ENCODE measurements at places on chromosomes 7 and 10. TPM values are rescaled to one million over a fixed set of nuclear protein-coding genes. Genes with fewer than 3 reads are reported as not detected.
A peak's percentile ranks its signal among the peaks of the same experiment; 100 is the strongest.

- DNase-seq, result no peak
Measured at GRCh38 chr7:130458257-130458656, 17.4 kb upstream of the CEP41 start.

CNTNAP2 gene
- not detected for total RNA-seq

- DNase-seq, result no peak
Measured at GRCh38 chr10:133259602-133259989, 17.1 kb downstream of the ADAM8 start.

- DNase-seq, result no peak
Measured at GRCh38 chr10:88181902-88182600, 318.6 kb downstream of the PTEN start.

GRCh38 chr10:96820765-96821164, 11.3 kb upstream of the LCOR start:
- DNase-seq, result no peak

DNA sequence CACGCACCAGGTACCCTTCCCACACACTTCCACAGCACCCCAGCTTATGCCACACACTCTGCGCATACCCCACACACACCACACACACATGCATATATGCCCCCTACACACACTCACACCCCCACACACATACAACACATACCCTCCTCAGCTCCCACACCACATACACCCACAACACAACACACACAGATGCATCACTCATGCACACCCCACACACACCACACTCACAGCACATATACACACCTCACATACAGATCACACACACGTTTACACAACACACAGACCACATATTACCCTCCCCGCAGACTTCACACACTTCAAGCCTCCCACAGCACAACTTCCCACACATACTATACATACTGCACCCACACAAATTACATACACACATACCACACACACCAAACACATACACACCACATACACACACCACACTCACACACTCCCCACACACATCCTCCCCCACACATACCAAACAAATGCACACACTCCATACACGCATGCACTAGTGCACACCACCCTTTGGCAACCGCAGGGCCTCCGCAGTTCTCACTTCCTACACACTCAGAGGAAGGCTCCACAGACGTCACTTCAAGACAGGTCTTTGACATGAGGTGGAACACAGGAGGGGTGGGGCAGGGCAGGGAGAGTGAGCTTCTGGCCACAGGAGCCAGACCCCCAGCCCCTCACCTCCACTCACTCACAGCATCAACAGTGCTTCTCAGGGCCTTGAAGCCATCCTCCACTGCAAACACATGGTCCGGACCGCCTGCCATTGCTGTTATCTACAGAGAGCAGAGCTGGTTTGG, 18.5 kb upstream of the ANTXRL start:
- DNase-seq, result peak; percentile 77

HSPA14 gene
- total RNA-seq, result 44.1 TPM

DNA sequence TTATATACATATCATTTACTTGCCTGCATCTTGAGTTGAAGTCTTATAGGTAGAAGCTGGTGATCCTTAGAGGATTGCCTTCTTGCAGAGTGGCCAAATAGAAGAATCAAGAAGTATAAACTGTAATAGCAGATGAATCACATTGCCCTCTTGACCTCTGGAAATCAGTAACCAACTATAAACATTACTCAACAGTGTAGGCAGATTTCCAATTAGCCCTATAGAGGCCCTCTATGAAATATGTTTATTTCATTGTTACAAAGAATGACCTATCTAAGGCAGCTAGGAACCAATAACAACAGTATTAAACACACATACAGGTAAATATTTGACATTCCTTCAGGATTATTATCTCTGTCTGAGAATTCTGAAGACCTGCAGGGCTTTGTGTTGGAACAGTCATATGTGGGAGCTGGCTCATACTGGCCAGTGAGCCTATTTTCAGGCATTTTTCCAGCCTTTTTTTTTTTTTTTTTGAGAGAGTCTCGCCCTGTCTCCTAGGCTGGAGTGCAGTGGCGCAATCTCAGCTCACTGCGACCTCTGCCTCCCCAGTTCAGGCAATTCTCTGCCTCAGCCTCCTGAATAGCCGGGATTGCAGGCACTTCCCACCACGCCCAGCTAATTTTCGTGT, 7.2 kb upstream of the SRI start:
- no peak for DNase-seq

Measured in activated CD4-positive, alpha-beta T cell treated with anti-CD3 and anti-CD28 coated beads, Interleukin-2, amount 10 ng/mL, durations not matched to agents 24 days and 14 days (primary cell).